Activated CD4-positive, CD25-positive, alpha-beta regulatory T cell (primary cell): ENCODE measurements at places on chromosomes 11 and 22.

GRCh38 chr11:20156280-20156875 is 3.9 kb downstream of the DBX1 start:
- DNase-seq = no peak

DNA sequence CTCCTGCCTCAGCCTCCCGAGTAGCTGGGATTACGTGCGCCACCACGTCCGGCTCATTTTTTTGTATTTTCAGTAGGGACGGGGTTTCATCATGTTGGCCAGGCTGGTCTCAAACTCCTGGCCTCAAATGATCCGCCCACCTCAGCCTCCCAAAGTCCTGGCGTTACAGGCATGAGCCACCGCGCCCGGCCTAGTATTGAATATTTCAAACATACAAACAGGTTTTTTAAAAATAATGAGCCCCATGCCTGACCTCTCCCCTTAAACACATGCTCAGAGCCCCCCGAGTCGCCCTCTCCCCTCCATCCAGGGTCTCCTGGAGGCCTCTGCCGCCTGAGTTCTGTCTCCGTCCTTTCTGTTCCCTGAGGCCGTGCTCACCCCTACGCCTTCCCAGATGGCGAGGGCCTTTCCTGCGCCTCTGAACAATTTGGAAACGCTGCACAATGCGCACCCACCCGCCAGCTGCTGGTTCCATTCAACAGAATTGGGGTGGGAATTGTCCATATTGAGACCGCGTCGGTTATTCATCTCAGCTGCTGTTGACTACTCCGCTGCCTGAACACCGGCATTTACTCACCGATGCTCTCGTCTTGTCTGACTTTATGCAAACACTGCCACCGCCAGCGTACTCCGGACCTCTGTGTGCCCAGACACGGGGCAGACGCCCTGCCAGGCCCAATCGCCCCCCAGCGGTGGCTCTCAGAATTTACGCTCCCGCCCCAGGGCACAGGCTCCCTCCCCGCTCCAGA is 13.6 kb upstream of the RNH1 start:
- no peak for DNase-seq

- DNase-seq = no peak
These were observed 27.5 kb upstream of the HIKESHI start for GRCh38 chr11:86274503-86274902.

GRCh38 chr11:24949406-24949805 is 452.6 kb downstream of the LUZP2 start:
- DNase-seq = no peak

DNA sequence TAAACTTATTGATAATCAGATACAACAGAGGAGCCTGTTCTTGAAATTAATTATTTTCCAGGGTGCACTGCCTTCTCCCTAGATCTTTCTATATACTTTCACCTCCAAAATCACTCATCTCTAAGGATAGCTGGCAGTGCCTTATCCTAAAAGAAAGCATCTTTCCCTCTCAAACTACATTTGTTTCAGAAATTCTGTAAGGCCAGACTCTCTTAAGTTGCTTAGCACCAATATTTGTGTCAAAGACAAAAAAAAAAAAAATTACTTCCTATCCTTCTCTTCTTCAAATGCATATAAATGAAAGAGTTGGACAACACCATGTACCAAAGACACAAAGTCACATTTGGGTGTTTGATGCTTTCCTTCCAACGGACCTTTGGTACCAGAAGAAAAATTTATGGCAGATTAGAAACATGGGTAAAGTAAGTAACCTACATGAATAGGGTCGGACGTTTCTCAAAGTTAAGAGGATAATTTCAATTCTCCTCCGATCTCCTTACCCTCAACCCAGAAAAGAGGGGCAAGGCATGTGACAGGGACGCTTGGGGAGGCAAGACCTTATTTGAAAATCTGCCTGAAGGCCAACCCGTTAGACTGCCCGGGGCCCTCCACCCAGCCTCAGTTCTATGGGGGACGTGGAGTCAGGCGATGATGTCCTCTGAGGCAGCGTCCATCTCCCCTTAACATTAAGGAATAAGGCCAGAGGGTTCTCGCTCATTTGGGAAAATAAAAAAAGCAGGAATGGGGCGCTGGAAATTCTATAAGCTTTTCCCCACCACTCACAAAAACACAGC is 66.3 kb downstream of the ETS1 start:
- no peak for DNase-seq

DNA sequence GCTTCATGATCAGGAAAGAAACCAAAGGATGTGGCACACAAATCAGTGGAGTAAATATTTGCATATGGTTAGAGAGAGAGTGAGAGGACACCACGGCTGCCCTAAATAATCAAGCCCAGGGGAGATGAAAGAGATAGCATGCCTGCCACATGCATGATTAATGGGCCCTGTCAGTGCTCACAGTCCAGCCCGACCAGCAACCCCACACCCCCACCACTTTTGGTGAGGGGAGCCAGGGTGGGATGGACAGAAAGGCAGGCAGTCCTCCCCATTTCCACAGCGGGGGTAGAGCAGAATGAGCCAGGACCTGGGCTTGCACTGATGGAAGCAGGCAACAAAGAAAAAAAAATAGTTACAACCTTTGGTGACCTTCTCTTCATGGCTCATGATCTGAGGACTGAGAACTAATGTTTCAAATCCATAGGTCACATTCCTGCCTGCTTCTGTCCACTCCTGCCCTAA is 545.0 kb downstream of the ETS1 start:
- no peak for DNase-seq

DNA sequence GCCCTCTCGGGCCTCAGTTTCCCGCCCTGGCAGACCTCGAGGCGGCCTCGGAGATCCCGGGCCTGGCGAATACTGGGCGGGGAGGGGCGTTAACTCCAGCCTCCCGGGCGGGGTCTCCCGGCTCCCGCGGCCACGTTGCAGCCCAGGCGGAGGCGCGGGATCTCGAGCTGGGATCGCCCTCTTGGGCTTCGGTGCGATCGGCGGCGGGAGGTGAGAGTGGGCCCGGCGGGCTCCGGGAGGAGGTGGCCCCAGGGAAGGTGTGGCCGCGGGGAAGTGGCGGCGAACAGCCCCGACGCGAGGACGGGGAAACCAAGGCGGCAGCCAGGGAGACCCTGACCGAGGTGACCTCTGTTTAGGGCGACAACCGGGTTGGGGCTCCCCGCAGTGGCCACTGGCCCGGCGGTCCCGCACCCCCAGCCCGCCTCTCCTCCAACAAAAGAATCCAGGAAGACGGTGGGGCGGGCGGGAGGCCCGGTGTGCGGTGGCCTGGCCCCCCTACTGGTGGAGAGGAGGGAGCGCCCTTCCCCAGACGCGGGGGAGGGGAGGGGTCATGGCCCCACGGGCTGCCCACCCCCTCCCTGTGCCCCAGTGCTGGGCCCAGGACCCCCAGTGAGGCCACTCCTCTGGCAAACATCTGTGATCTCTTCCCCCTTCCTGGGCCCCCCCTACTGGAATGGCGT is at the start of gene PHETA2:
Gene PHETA2 (plus strand): TSS at position 117 of the 680 bp plus-strand sequence. CDS start 3,046 bp downstream, outside the sequence.
- DNase-seq = peak; percentile 32

DNA sequence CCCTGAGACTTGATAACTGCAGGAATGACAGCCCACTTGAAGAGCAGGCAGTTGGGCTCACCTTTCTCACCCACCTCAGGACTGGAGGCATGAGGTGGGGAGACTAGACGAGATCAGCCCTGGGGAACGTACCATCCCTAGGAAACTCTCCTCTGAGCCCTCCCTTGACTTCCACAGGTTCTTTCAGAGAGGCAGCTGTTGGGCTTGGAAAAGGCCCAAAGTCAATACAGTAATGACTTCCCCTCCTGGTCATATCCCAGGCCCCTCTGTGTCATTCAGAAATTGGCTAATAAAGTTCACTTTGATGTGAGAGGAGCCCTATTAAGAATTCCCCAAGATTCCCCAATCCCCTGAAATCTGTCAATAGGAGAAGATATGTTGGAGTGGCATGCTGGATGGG is 5.8 kb upstream of the NECTIN1 start:
- DNase-seq = no peak

DNA sequence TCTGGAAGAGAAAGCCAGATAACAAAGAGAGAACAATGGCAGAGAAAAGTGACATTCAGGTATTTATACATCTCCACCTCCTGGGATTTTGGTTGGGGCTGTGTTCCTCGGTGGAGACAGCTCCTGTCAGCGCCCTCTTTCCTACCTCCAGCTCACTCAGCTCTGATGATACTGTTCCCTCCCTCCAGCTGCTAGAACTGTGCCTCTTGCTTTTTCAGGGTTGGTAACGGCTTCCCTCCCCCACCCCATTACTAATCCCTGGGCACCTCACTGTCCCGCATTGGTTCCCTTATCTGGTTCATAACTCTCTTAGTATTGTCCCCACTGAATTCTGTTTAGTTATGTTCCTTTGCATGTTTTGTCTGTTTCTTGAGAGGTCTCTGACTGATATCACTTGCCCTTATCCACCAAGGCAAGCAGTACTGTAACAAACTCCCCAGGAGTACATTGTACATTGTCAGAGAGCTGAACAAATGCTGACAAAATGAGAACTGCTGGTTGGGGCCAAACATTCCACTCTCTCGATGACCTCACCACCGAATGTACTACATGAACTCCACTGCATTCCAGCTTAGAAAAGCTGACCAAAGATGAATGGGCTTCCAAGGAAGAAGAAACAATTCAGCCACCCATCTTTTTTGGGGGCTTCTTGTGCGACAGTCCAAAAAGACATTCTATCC is 5.7 kb upstream of the FBXO3 start:
- no peak for DNase-seq

DNA sequence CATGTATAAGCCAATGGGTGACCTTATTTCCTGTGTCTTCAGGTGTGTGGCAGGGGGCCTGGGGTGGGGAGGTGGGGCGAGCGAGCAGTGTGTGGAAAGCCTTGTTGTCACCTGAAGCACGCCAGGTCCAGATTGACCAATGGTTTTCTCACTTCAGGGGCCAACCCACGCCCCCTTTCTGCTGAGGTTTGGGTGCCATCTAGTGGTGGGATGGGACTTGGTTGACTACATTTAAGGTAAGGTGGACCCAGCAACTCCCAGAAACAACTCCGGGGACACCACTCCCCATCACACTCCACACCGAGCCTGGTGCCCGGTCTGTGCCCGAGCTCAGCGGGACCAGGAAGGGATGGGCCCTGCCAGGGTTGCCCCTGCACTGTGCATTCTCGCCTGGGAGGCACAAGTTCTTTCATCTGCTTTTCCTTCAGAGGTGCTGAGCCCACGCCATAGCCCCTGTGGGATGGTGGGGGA is 40.0 kb downstream of the TPCN2 start:
- DNase-seq = peak; percentile 29

- no peak for DNase-seq
These were observed 18.4 kb downstream of the FDX1 start for GRCh38 chr11:110447897-110448745.

DNA sequence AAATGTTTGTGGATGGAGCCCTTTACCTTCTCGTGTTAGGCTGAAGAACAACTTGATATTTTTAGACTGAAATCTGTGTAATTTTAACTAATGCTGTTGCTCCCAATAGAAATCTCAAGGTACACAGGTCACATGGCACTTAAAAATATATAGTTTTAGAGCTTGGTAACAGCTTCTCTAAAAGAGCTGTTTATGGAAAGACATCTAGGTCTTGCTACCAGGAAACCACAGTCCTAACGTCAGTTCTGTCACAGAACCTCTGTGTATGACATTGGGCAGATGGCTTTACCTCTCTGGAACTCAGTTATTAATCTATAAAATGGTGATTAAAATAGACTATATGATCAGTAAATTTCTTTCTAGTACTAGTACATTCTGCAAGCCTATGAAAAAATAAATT is 35.4 kb downstream of the PAK1 start:
- DNase-seq = no peak

DNA sequence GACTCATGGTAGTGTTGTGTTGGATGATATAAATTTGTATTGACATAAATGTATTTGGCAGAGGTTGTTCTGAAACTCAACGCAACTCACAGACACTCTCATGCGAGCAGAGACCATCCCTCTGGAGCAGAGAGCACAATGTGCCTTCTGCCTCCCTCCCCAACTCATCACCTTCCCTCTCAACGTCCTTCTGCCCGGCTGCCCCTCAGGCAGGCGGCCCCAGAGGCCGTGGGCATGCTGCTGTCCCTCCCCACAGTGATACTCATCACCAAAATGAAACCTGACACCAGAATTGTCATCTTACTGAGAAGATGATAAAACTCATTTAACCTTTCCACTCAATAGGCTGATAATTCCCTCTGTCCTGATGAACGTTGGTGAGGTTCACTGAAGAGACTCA is 260.6 kb downstream of the ETS1 start:
- no peak for DNase-seq

GRCh38 chr11:20132667-20133039 is 27.6 kb downstream of the DBX1 start:
- no peak for DNase-seq

- DNase-seq = no peak
These were observed at the start of gene BTBD18 for GRCh38 chr11:57751676-57752253. BTBD18 (minus strand) TSS chr11:57751819; CDS start chr11:57751188, 631 bp downstream.

DNA sequence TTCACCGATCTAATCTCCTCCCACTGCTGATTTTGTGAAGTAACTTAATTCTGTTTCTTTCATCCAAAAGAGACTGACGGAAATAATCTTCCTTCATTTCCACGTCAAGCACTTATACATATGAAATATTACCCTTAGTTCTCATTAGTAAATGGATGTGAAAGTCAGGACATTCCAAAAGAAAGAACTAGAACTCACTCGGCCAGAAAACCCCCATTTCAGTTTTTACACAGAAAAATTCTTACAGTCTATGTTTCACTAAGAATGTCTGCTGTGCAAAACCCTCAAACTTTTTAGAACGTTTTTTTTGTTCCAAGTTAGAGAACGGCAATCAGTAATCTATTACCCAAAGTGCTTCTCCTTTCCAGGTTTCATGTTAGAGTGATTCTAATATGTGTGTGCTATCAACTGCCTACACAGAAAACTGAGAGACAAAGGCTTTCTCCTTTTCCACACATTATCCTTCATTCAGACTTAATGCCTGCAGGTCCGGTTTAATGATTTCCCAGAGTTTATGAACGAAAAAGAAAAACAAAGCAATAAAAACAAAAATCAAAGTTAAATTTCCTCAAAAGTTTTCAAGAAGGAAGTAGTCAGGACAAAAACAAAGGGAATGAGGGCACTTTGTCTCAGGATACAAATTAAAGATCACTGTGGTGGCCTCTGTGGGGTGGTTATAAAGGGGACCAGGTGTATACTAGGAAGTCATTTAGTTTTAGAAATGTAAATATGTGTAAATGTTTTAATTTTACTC is 11.3 kb upstream of the SESN3 start:
- no peak for DNase-seq
